SK-MEL-5 (cell line): ENCODE measurements at places on chromosomes 3 and 15.

DNA sequence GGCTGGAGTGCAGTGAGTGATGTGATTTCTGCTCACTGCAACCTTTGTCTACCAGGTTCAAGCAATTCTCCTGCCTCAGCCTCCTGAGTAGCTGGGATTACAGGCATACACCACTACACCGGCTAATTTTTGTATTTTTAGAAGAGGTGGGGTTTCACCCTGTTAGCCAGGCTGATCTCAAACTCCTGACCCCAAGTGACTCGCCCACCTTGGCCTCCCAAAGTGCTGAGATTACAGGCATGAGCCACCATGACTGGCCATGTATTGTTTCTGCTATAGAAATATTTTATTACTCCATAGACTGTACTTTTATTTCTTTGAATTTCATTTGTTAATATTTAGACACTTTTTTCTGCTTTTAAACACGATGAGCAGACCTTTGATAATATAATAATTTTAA, 60.4 kb downstream of the GTF2E1 start:
- DNase-seq, result no peak

DNA sequence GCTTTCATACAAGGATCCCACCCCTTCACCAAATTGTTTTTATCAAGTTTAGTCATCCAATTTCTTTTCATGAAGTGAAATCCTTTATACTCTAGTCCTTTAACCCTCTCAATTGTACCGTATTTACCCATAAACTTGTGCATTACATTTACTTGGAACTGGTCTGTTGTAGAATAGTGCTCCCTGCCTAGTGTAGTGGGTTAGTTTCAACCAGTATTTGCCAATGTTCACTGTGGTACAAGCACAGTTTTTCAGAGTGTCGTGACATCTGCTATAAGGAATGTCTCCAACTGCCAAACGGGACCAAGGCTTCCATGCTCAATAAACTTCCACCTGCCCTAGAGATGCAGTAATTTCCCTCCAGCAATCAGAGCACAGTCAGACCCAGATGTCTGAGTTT, 211.9 kb downstream of the KCNAB1 start:
- DNase-seq, result peak; percentile 16

DNA sequence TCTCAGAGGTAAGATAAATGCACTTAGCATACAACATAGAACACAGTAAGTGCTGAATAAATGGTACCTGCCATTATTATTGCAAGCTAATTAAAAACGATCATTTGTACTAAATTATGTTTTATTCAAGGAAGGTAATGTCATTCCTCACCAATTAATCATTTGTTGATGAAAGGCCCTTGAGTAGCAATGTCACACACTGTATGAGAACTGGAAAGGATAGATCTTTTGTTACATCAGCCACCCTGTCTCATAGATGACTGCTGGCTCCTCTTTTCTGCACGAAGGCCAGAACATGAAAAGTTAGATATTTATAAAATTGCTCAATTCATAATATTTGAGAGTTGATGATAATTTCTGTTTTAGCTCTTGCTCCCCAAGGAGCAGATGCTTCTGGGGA, 415.4 kb downstream of the RBMS3 start:
- no peak for DNase-seq

DNA sequence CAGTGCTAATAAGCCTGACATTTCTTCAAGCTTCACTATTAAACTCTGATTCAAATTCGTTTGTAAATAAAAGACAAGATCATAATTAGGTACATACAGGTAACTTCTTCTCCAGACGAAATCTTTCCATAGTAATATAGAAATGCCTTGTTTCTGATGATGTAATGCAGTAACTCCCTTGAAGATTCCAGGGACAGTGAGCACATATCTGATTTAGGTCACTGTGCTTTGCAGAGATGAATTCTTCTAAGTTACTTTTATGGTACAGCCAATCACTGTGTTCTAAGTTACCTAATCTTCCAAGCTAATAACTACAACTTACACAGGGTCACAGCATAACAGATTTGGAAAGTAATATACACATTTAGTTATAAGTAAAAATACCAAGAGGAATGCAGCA, 27.6 kb downstream of the SLC4A7 start:
- DNase-seq, result no peak

- no peak for DNase-seq
Observed at GRCh38 chr3:117356091-117356705, 646.6 kb downstream of the TUSC7 start.

DNA sequence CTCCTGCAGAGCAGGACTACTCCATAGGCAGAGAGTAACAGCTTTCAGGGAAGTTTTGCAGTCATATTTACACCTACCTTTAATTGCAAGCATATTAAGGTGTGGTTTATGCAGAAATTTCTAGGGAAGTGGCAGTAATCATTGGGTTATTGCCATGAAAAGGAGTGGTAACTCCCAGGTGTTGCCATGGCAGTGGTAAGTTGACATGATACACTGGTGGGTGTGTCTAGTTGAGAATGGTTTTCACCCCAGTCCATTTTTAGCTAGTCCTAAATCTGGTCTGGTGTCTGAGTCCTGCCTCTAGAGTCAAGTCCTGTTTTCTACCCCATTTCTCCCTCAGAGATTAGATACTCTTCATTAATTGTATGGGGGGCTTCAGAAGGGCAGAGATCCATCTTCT, 128.4 kb upstream of the GMNC start:
- DNase-seq, result no peak

DNA sequence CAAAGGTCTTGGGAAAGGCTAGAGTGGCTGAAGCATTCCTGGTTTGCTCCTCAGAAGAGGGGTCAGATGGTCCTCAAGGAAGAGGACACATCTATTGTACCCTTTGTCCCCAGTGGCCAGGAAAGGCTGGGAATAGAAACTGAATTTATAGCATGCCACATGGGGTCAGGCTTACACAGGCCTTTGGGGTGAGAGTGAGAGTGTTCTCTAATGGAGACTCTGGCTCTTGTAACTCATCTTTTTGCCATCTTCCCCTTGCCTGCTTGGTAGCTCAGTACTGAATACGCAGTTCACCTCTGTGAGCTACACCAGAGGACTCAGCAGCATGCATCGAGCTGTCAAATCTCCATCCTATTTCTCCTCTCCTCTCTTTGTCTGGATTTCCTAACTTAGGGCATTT, 87.5 kb downstream of the ATP2B2 start:
- DNase-seq, result peak; percentile 52

- DNase-seq, result no peak
Observed at GRCh38 chr3:123692041-123692440, 107.2 kb upstream of the HACD2 start.

- DNase-seq, result no peak
Observed at GRCh38 chr3:36649125-36649524, 115.2 kb downstream of the DCLK3 start.

DNA sequence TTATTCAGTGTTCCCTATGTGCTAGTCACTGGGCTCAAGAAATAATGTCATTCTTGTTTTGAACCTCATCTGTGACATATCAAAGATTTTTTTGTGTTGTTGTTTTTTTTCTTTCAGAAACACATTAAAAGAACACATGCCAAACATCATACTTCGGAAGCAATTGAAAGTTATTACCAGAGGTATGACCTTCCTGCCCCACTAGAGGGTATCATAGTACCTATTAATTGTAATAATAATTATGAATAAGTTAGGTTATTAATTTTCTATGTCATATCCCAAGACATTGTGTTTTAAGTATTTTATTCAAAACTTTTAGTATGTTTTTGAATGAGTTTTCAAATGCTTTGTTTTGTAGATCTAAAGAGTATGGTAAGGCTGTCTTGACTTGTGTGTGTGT, 65.7 kb downstream of the CDIN1 start:
- DNase-seq, result peak; percentile 30

DNA sequence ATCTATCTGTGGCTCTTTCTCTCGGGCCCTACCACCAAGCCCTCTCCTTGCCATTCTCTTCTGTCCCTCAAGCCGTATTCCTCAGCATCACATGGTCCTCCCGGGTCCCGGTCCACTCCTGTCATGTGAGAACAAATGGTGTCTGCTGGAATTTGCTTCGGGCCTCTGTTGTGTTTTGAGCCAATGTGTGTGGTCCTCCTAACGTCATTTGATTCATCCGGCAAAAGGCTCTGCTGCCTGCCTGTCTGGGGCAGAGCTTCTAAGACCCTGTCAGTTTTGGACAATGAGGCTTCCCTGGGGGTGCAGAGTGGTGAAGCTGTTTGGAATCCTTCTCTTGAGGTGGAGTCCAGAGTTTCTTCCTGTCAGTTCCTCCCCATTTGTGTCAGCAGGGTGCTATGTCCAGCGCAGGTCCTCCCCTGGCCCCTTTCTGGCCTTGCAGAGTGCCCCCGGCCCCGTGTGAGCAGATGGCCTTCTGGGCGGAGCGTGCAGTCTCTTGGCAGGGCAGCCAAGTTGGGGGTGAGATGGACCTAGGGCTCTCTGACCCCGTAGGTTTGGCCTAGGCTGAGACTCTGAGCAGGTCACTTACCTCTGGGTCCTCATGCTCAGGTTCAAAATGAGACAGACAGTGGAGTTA, 93.6 kb downstream of the APBA2 start:
- DNase-seq, result peak; percentile 34

DNA sequence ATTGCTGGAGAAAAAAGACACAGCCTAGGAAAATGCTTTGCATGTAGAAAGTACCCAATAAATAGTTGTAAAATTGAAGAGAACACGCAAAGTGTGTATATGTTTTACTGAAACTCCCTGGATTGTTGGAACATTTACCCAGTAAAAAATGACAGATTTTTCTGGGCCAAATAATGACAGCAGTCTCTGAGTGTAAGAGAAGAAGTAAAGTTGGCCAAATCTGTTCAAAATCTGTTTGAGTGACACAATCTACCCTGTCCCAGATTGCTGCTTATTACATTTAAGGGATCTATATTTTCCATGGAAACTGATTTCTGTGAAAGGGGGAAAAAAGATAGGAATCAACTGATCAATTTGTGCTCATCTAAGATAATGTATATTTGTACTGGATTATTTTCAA, 267.9 kb downstream of the TUSC7 start:
- no peak for DNase-seq

GRCh38 chr15:74392451-74392830, 25.0 kb upstream of the CYP11A1 start:
- no peak for DNase-seq

DNA sequence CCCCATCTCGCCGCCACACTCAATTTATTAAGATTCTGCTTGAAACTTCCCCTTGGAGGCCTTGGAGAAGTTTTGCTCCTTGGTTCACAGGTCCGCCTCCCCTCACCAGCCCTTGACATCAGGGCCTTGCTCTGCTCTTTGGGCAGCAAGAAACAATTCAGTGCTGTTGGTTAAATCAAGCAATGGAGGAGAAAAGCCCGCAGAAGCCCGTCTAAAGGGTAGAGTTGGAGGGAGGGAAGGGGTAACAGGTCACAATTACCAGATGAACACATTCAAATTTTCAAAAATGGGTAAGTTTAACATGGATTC, 429 bp downstream of the PARP9 start:
- DNase-seq, result no peak

DNA sequence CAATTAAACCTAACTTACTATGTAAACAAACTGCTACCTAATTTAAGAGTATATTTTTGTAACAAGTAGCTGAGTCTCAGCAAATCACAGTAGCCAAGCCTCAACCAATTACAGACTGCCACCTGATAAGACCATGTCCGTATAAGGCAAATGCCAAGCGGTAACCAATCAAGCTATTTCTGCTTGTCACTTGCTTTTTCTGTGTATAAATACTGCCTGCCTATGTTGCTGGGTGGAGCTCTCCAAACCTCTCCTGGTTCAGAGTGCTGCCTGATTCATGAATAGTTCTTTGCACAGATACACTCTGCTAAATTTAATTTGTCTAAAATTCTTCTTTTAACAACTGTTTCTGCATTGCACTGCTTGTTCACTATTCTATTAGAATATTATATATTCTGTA, 42.6 kb downstream of the ZNF148 start:
- DNase-seq, result no peak

DNA sequence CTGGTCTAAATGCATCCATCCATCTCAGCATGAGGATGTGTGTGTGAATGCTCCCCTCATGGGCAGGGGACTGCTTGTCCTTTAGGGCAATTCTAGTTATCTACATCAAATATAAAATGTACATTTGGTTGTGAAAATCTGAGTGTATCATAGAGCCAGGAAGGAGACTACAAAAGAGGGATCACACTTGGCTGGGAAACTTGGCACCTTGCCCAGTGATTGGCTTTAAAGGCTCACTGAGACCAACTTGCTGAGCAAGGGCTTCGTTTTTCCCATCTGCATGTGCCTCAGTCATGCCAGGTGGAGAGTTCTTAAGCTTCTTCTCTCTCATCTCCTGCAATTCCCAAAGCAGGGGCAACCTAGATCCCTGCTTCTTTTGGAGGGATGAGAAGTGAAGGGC, 5.2 kb downstream of the CAPN3 start:
- DNase-seq, result no peak

DNA sequence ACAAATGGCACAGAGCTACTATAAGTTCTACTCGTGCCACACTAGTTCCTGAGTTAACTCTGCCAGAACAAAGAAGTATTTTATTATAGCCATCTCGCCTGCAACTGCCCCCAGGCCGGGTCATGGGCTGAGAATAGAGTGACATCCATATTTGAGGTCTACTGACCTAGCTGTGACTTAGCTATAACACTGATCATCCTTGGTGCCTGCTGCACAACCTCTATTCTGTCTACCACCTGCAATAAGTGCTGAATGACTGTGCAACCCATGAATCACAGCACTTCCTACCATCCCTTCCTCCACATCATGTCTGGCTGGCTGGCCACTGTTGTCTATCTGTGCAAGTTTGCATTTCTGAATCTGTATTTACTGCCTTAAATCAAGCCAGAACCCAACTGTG, 506.5 kb upstream of the TBL1XR1 start:
- peak; percentile 70 for DNase-seq

DNA sequence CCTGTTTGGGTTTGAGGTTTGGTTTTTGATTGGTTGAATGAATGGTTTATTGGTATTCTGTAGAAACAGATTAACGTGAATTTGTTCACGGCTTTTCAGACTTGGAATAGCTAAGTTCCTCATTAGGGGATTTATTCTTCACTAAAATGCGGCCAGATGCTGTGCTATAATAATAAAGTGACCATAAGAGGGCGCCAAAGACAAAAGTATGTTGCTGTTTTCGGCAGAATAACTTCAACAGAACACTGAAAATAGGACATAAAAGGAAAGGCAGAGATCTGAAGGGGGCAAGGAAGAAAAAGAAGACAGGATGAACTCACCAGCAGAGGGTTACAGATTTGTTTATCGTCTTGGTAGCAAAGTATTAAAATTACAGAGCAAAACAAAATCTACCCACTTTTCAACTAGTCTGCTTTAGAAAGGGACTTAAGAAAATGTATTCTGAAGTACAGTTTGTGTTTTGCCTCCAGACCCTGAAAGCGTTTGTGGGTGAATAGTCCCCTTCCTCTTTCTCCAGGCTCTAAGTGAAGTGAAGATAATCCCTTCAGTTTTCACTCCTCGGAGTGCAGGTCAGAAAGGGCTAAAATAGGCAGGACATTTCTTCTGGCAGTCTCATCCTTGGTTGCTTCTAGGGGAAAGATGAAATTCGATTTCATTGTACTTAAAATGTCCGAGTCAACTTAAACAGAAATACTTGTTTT, 147.6 kb downstream of the IL20RB start:
- peak; percentile 77 for DNase-seq

- DNase-seq, result peak; percentile 84
Observed at GRCh38 chr3:32175607-32176197, 62.8 kb upstream of the CMTM8 start.
